H54 (cell line): ENCODE measurements at places on chromosomes 16 and 17.
A peak's percentile ranks its signal among the peaks of the same experiment; 100 is the strongest.

DNA sequence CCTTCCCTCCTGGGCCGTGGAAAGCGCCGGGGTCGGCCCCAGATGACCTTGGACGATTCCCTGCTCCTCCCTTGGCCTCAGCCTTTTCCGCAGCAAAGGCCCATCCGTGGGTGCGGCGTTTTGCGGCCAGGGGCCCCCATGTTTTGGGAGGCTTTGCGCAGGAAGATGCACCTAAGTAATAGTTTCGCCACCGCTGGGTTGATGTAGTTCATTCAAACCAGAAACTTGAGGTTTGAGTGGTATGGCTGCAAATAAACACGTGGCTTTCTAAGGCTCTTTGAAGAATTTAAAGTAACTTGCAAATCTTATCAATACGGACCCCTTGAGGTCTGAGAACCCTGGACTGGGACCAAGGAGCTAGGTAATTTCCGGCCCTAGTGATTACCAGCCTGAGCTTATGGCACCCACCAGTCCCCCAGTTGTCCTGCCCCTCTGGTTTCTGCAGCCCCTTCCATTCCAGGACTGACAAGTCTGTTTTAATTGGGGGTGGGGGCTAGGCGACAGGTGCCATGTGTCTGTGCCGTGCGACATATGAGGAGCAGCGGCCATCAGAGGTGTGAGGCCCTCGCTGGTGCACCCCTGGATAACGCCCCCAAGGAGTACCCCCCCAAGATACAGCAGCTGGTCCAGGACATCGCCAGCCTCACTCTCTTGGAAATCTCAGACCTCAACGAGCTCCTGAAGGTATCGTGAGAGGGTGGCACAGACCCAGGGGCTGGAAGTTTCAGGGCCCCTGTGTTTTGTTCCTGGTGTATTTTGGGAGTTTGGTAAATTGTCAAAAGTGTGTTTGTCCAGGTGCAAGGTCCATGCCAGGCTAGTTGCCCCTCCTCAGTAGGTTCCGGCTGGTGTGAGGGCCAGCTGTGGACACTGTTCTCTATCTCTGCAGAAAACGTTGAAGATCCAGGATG, 834 bp downstream of the MRPL12 start:
- no peak for DNase-seq

DNA sequence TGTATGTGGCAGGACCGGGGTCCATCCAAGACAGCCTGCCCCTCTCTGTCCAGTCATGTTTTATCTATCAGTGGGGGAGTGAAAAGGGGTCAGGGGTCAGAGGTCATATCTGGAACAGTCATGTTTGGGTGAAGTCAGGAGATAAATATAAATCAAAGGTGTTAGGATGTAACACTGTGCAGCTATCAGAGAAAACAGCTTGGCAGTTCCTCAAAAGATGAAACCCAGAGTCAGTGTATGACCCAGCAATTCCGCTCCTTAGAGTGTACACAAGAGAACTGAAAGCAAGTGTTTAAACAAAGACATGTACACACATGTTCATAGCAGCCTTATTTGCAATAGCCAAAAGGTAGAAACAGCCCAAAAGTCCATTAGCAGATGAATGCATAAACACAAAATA, 361.3 kb downstream of the FOXL1 start:
- no peak for DNase-seq

- DNase-seq = no peak
Observed at GRCh38 chr17:48357779-48358602, 72.0 kb downstream of the SKAP1 start.

GRCh38 chr16:67287960-67288359, 8.6 kb downstream of the PLEKHG4 start:
- no peak for DNase-seq

DNA sequence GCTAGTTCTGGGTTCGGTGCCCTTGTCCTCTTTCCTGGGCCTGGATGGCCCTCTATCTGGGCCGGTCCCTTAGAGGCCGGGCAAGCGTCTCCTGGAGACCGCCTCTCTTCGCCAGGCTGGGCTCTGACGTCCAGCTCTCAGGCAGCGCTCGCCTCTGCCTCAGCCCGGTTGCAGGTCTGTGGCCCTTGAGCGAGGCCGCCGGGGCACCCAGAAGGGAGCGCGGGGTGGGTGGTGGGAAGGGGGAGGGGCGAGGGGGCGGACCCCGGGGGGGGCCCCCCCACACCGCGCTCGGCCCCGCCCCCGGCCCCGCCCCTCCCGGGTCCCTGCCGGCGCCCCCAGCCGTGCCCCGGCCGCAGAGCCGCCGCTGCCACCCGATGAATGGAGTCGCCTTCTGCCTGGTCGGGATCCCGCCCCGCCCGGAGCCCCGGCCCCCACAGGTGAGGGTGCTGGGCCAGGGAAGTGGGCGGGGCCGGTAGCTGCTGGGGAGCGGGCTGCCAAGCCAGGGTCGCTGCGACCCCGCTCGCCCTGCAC, at the start of gene ARHGAP23:
TSS of gene ARHGAP23 (plus strand) at position 353 of the 531 bp plus-strand sequence. CDS start at position 375, 22 bp downstream.
- peak; percentile 83 for DNase-seq

DNA sequence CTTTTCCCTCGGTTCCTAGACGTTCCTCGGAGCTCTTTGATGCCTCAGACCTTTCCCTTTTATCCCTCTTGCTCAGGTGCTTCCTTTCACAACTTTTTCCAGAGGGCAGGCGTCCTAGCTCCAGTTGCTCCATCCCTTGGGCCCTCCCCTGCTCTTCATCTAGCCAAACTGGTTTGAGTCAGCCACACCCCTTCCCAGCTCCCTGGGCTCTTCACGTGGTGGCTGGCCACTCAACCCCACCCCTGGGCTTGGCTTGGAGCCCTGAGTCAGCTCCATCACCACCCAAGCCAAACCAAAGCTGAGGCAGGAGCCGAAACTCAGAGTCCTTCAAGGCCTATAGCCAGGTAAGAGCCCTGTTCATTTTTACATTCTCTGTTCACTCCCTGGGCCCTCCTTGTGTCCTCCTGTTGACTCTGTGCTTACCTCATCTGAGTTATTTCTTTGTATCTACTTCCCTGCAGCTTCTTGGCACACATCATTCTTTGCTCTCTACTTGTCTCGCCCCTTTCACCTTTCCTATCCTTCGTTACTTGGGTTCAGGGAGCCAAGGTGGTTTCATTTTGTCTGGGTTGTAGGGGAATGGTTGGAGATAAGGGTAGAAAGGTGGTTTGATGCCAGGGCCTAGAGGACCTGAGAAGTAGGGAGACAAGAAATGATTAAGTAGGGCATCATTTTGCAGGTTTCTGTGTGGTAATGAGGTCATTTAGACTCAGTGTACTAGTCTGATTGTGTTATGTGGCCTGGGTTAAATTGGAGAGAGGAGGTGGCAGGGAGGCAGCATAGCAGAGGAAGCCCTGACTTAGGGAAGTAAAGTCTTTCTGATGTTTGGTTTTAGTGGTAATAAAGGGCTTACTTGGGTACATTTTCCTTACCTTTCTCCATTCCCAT, 7.6 kb upstream of the PHKG2 start:
- DNase-seq = peak; percentile 93

DNA sequence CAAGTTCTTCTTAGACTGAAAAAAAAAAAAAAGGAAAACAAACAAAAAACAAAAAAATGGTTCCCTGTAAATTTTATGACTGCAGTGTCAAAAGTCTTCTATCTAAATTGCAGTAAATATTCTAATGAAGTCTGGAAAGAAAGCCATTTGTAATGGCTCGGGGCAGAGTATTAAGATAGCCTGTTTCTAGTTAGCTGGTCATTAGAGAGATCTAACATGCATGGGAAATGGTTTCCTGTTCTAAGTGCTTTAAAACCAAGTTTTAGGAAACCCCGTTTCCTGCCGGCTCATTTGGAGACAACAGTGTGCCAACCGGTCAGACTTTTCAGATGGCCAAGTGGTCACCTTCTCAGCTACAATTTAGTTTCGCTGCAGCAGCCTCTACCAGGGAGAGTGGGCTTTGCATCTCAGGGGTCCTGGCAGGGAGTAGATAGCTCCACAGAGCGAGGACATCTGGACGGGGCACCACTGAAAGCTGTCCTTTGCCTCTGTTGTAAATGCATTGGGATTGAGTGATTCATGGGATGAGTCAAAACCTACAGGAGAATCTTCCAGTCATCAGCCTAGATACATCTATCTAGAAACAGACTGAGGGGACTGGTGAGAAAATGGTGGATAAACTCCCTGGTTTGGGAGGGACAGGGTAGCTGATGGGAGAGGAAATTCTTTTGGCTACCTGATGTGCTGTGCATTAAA, 473.2 kb upstream of the SALL1 start:
- no peak for DNase-seq

GRCh38 chr16:27738596-27738995, 188.7 kb downstream of the KATNIP start:
- no peak for DNase-seq

DNA sequence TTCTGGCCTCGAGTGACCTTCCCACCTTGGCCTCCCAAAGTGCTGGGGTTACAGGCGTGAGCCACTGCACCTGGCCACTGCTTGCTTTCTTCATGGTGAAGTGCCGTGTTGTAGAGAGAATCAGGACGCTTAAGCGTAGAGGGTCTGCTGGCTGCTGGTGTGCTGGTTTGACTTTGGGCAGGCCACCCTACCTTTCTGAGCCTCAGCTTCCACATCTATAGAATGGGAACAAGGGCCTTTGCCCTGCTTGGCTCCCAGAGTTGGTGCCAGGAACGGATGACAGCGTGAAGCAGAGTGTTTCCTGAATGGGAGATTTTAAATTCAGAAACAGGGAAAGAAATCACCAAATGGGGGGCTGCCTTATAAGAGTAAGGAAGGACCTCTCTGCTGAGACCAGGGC, 60.9 kb downstream of the NKD1 start:
- no peak for DNase-seq

DNA sequence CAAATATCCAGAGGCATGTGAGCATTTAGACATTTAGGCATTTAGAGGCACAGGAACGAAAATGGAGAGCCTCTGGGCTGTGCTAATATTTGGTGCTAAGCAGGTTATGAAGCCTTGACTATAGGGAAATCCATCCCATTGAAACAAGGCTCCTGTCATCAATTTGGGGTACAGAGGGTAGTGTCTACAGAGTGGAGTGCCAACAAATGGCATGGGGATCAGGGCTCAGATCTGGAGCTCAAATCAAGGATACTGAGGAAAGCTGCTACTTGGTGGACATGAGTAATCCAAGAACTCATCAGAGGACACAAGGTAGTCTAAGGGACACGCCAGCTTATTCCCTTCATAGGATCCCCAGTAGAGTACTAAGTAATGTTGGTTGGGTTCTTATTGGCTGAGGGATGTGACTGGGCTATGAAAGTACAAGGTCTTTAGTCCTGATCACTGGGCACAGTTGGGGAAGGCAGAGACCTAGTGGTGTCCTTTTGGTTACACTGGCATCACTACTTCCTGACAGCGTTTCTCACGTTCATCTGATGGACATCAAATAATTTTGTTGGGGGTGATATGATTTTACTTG, 5.2 kb downstream of the KRT10 start:
- DNase-seq = no peak

GRCh38 chr17:50051082-50051576, 4.8 kb upstream of the ITGA3 start:
- DNase-seq = peak; percentile 90

GRCh38 chr16:25063102-25063501, 47.9 kb upstream of the ARHGAP17 start:
- no peak for DNase-seq

DNA sequence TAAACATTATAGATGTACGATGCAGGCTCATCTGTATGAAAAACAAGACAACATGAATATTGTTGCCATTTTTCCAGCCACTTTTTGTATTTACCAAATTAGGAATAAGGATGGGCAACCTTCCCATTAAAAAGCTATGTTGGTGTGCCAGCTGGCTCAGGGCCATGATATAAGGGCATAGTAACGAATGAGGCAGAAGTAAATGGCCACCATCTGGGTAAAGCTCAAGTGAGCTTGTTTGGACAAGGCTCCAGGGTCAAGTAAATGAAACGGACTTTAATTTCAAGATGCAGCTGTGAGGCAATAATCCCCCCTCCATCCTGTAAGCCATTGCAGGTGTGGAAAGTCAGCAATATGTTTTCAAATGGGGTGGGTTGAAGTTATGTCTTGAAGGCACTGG, 930.9 kb upstream of the CDH8 start:
- no peak for DNase-seq

DNA sequence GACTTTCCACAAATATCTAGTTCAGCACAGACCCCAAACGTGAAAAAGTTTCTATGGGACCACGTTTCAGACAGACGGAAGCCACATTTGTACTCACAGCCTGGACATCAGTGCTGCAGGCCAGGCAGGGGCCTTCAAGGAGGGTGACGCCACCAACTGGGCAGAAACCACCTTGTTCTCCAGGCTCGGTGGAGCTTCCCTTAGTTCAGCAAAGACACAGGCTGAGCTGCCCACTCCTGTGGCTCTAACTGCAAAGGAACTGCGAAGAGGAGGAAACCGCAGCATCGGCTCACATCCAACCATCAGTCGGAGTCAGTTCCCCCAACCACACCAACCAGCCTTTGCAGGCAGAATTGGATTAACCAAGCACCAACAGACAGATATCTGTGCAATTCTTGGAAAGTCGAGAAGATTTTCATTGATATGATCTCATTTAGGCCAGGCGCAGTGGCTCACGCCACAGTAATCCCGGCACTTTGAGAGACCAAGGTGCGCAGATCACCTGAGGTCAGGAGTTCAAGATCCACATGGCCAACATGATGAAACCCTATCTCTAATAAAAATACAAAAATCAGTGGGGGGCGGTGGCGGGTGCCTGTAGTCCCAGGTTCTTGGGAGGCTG, 73.3 kb upstream of the CNEP1R1 start:
- no peak for DNase-seq

GRCh38 chr17:7972131-7972785, 30.2 kb upstream of the GUCY2D start:
- no peak for DNase-seq

DNA sequence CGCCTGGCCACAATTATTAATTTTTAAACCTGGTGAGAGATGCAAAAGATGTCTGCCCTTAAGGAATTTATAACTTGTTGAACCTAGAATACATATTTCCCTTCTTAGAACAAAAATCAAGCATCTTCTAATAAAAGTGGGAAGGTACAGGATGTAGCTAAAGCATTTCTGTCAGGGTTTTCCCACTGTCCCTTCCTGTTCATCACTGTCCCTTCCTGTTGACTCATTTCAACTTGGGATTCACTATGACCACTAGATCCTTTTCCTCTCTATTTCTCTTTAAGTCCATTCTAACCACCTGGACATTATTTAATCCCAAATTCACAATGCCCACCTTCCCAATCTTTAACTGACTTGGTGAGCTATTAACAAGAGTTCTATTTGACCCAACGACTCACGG, 33.9 kb upstream of the CDRT4 start:
- no peak for DNase-seq

- no peak for DNase-seq
Observed at GRCh38 chr17:48262982-48263730, 155.6 kb downstream of the SNX11 start.

GRCh38 chr17:39870776-39871175, 2.8 kb downstream of the ZPBP2 start:
- no peak for DNase-seq

GRCh38 chr17:58215685-58216084, 3.4 kb downstream of the MKS1 start:
- no peak for DNase-seq

- no peak for DNase-seq
Observed at GRCh38 chr17:75390982-75391381, 14.5 kb downstream of the GRB2 start.
